ENCODE measurements at places on chromosomes 3 and 15.

DNA sequence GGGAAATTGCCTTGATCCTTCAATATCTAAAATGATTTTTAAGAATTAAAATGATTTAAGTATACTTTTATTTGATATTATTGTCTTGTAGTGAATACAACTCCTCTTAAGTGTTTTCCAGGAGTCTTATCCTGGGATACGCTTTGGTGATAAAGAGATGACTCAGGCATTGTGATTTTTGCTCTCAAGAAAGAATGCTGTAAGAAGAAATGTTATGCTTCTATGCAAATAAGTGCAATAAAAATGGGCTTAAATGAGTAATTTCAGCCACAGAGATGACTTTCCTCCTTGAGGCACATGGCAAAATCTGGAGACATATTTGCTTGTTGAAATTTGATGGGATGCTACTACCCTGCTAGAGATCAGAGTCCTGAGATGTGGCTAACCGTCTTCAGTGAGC, 358.6 kb upstream of the BCHE start:
- no peak for DNase-seq

- DNase-seq: no peak
Measured at GRCh38 chr3:155407971-155408370, 114.5 kb upstream of the STRIT1 start.

DNA sequence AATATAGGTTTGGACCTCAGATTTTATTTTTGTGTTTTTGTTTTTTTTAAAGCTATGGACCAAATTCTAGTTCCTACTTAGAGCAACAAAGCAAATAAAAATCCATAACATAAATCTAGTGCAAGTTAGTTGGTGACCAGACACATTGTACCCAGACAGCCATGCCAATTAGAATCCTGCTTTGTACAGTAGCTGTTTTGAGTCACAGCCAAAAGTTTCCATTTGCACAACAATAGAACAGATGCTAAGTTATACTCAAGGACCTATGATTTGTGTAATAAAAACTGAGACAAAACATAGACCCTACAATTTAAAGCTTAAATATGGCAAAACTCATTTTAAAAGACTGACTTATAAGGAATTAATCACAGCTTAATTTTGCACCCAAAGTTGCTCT, 513.1 kb upstream of the CBLB start:
- DNase-seq: no peak

DNA sequence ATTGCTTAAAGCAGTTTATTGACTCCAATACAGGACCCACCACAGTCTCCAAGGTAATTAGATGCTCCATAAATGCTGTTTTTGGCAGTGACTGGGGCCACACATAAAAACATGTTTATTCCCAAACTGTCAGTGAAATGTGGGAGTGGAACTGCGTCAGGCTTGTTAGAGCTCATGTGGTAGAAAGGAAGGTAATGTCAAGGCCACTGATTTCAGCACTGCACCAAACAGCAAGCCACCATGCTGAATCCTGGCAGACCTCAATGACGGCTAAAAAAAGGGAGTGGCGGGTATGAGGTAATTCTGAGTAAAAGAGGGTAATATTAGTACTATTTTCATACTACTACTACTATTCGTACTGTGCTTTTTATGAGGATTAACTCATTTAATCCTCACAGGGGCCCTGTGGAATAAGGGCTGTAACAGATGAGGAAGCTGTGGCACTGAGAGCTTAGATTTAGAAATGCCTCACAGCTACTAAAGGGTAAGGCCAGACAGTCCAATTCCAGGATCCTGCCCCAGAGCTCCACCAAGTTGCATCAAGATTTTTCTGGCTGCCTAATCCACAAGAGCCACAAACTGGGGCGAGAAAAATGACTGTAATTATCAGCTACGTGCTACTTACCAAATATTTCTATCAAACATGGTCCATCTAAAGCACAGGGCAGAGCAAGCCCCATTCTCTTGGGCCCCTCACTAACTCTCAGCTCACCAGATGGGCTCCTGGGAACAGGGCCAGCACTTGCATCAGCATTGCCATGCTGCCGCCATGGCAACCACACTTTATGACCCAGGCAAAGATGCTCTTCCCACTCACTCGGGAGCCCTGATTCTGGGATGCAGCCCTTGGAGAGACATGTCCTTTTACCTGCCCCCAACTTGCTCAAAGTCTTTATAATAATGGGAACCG, 83.6 kb upstream of the SPATA12 start:
- no peak for DNase-seq

DNA sequence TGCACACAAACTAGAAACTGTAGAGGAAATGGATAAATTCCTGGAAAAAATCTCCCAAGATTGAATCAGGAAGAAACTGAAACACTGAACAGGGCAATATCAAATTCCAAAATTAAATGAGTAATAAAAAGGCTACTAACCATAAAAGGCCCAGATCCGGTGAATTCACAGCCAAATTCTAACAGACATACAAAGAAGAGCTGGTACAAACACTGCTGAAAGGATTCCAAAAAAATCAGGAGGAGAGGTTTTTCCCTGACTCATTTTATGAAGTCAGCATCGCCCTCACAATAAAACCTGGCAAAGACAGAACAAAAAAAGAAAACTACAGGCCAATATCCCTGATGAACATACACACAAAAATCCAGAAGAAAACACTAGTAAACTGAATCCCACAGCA, 462.4 kb upstream of the THBS1 start:
- no peak for DNase-seq

DNA sequence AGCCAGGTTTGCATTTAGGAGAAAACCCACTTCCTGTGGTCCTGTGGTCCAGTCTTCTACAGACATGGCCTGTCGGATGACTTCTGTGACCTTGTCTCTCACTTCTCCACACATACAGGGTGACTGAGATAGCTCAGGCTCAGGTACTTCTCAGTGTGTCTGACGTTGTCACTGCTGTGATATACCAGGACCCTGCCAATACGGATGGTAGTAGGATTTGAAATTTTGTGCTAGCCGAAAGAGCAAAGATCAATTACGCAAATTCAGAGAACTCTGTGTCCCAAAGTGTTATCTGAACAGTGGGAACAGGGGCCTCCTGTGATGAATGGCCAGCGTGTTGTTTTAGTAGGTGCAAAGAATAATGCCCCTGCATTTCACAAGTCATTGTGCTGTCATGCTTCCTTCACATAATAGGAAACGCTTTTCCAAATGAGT, 128.9 kb downstream of the MCTP2 start:
- no peak for DNase-seq

DNA sequence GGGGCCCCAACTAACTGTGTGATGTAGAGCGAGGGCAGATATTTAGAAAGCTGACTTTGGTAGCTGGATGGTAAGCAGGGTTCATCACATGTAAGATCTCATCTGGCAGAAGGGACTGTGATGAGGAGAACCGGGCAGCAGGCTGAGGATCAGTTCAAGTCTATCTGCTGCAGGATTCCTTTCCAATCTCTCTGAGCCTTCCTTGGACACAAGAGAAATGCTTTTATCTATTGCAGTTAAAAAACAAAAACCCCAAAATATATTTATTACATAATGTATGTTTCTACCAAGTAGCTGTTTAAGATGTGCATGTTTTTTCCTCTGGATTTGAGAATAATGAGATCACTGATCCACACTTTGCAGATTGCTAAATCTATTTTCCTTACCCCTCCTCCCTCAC, 411.5 kb downstream of the RAP2B start:
- DNase-seq: no peak

GRCh38 chr3:115146032-115146417, 1.1 kb downstream of the ZBTB20 start:
- DNase-seq: peak; percentile 82

DNA sequence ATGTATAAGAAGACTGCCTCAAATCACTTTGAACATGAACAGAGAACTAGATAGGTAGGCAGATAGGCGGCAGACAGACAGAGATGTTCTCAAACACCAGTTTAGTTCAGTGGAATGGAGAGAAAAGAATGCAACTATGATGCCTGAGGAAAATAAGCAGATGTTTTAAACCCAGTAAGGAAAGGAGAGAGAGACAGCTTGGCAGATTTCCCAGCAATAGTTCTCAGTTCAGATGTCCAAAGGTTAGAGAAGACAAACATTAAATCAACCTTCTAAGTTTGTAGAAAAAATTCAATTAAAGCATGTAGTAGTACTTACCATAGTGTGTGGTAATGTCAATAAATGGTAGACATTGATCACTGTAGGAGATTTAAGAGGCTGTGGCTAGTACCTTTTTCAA, 209.6 kb upstream of the PFN2 start:
- DNase-seq: no peak

DNA sequence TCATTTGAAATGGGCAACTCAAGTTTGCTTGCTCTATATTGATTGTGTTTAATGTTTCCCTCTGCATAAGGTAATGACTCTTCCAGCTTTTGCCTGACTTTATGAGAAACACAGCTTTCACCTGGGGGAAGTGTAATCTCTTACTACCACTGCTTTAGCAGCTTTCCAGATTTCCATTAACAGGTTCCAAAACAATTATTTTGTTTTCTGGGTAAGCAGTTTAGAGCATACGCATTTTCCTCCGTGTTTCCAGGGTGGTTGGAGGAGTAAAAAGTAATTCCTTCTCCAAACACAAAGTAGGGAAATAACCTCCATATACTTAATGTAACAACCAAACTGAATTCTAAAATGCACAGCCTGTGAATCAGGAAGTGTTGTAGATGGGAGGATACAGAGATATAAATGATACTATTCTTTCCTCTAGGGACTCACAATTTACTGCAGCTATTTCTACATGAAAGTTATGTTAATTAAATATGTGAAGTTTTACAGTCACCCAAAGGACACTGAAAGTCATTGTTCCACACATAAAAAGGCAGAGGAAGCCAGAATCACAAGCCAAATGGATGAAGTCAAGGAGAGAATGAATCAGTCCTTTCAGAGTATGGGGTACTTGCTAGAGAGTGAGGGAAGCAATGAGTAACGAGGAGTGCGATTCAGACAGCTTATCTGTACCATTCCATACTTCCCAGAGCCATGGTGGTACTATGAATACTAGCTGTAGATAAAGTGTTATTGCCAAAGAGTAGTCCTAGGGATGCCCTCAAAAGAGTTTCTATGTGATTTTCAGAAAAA, 16.6 kb downstream of the ST3GAL6 start:
- no peak for DNase-seq

DNA sequence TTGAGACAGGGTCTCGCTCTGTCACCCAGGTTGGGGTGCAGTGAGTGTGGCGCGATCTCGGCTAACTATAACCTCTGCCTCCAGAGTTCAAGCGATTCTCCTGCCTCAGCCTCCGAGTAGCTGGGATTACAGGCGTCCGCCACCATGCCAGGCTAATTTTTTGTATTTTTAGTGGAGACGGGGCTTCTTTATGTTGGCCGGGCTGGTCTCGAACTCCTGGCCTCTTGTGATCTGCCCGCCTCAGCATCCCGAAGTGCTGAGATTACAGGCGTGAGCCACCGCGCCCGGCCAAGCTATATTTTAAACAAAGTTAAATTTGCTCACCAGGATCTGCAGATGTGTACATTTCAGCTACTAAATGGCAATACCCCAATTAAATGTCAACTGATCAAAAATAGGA, 1.1 kb upstream of the C3orf38 start:
- DNase-seq: no peak

- DNase-seq: no peak
Measured at GRCh38 chr3:41482134-41482533, 282.8 kb downstream of the CTNNB1 start.

DNA sequence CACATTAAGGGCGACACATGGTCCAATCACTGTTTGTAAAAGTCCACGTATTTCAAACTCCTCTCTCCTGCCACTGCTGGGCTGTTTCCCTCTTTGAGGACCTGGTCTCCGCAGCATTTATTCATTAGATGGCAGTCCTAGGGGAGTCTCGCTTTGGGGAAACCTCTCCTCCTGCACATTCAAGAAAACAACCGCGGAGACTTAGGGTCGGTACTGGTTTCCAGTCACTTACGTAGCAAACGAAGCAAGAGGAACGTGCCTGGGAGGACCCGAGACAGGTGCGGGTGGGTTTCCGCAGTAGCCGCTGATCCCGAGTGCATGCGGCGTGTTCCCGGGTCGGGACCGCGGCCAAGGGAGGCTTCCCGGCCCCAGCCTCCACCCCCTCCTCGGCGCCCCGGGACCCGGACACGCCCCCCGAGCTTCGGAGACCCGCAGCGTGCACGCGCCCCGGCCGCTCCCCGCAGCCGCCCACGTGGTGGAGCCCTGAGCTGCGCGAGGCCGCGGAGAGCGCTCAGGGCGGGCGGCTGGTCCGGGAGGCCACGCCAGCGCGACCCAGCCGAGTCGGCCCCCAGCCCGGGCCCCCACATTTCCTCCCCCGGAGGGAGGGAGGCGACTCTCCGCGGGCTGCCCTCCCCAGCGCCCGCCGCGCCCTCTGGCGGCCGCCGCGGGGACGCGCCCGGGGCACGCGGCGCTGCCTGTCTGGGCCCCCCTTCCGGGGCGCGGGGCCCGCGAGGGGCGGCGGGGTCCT, 1.1 kb upstream of the IGF1R start:
- no peak for DNase-seq

DNA sequence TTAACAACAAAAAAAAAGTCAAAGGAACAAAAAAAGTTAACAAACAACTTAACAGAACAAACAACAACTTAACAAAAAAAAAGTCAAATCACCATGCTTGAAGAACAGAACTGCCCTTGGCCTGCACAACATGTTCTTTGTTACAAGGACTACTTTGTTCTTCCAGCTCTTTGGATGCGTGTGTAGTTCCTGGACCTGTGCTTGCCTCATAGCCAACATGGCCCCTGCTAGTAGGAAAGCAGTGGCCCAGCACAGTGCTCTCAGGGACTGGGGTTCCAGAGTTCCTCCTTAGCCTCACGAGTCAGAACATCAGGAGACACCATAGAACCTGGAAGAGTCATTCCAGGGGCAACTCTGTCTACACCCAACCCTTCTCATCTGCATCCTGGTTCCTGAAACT, 10.9 kb upstream of the STRIT1 start:
- no peak for DNase-seq

DNA sequence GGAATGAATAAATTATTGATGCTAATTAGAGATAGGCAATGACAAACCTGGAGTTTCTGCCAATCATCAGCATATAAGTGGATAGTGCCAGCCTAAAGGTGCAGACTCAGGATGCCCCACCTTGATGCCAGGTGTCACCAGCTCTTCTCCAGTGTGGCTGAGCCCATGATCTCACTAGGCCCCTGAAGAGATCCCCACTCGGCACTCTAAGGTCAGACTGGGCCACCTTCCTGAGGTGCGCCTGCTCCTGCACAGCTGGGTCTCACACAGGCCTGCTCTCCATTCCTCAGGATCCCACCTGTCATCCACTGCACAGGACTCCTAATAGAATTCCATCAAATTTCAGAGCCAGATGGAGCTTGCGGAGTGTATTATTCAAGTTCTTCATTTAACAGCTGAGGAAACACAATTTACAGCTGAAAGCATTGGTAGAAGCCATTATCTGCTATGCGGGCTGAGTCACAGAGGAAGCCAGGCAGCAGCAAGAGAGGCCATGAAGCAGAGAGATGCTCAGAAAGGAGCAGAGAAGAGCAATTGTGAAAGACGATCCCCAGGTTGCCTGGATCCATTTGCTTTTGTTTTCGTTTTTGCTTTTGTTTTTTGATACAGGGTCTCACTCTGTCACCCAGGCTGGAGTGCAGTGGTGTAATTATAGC, 25.1 kb upstream of the FSTL1 start:
- DNase-seq: no peak

- DNase-seq: peak; percentile 53
Measured at GRCh38 chr3:33277193-33277882, at the start of gene FBXL2. FBXL2 (plus strand) TSS chr3:33277442; CDS start chr3:33277513, 71 bp downstream.

Data from NCI-H2029 treated with DMSO at 0.1 percent for 48 hours (cell line).